Articular chondrocyte of knee joint (primary cell): ENCODE measurements at places on chromosomes 1 and 21. TPM values are rescaled to one million over a fixed set of nuclear protein-coding genes. Genes with fewer than 3 reads are reported as not detected.

FOXD2 gene
- 3.5 and 4.4 TPM in 2 replicates for total RNA-seq

KCNJ9 gene
- total RNA-seq = under 0.01 and 0.11 TPM in 2 replicates

OR2T33 gene
- total RNA-seq = not detected in 2 replicates

LIN9 gene
- total RNA-seq = 5.9 and 8.1 TPM in 2 replicates

TRIM67 gene
- total RNA-seq = under 0.01 and 0.22 TPM in 2 replicates

MSH4 gene
- 0.13 and 4.3 TPM in 2 replicates for total RNA-seq

MROH7 gene
- 1.3 and 2.5 TPM in 2 replicates for total RNA-seq
